ENCODE measurements at places on chromosomes 16 and 17.

DNA sequence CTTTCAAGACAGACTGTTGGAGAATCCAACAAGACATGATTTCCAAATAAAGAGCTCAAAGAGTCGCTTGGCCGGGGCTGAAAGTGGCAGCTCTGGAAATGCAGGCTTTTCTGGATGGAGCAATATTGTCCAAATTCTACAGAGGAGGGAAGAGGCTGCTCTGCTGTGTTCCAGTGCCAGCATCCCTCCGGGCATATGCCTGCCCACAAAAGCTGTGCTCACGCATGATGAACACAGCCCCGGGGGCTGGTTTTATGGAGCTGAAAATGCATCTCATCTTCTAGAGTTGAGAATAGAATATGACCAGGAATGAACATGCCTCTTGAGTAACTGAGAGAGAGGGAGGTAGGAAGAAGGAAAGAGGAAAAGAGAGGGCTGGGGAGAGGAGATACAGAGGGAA lies 74.7 kb upstream of the TOX3 start:
- DNase-seq: no peak

- DNase-seq: peak; percentile 15
Measured at GRCh38 chr16:87006789-87007745, 310.1 kb downstream of the C16orf95 start.

- DNase-seq: no peak
Measured at GRCh38 chr17:55351226-55351625, 70.4 kb downstream of the MMD start.

- DNase-seq: no peak
Measured at GRCh38 chr17:49624896-49625295, 49.2 kb downstream of the NXPH3 start.

DNA sequence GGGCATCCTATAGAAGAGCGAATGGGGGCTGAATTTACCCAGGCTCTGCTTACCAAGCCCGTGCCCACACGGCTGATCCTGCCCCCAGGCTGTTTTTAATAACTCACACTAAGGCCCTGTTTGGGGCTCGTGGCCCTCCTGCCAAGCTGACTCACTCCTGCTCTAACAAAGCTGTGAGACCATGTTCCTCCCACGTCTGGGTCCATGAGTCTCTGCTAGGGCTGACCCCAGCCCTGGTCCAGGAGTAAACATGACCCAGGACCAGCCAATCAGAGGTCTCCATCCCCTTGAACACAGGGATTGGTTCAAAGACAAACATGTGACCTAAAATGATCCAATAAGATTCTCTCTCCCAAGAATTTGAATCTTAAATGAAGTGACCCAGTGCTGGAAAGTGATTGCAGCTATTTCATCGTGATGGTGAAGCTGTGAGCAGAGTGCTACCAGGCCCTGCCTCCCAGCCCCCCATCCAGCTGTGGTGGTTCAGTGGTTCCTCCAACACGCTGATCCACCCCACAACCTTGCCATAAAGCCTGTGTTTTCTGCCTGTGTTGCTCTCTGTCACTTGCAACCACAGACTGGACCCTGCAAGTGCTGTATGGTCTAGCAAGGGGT lies 57.2 kb downstream of the C16orf82 start:
- DNase-seq: no peak

- no peak for DNase-seq
Measured at GRCh38 chr16:55592306-55592705, 25.8 kb downstream of the CAPNS2 start.

DNA sequence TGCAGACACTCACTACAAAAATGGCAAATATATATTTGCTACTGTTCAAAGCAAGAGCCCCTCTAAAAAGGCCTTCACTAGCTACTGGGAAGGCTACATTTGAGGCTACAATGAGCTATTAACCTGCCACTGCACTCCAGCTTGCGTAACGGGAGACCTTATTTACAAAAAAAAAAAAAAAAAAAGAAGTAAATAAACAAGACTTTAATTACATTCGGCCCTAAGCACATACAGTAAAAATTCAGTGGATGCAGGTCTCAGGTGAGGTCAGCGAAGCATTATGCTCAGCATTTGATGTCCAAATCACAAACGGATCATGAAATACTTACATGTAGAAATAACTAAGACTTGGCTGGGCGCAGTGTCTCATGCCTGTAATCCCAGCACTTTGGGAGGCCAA lies 26.7 kb upstream of the LCMT1 start:
- no peak for DNase-seq

- DNase-seq: peak; percentile 99
Measured at GRCh38 chr17:78933959-78934568, 8.9 kb upstream of the TIMP2 start.

DNA sequence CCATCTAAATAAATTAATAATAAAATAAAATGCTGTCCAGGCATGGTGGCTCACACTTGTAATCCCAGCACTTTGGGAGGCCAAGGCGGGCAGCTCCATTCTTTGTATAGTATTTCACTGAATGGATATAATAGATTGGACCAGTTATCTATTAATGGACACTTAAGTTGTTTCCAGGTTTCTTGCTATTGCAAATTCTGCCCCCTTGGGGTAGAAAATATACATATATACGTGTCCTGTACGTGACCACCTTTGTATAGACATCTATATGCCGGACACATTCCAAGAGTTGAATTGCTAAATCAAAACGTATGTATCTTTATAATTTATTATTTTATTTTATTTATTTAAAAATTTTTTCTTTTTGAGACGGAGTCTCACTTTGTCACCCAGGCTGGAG lies 3.9 kb upstream of the EXOC7 start:
- DNase-seq: peak; percentile 55

DNA sequence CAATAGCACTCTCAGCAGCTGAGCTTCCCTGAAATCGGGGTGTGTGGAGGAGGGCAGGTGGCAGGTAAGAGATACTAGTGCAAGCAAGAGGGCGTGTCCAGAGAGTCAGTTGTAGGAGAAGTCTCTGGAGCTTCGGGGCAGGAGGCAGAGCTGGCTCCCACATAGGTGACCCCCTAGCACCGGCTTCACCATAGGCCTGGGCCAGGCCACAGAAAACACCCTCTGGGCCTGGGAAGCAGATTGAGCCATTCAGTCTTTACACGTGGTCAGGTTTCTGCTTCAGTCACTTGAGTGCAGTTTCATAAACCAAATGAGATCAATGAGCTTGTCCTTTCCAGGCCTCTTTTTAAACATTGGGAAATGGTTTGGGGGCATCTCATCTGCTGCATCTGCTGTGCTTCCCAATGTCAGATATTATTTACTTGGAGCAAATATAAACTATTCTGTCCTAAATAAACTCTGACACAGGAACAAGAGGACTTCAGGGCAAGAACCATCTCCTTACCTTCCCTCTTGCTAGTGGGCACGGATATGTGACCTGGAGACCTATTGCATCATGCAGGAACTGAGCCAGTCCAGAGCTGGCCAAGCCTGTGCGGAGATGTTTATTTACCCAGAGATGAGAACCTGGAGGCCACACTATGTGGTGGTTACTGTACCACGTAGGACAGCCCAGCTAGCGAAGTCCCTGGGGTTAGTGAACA lies 16.1 kb downstream of the CCR7 start:
- DNase-seq: no peak

GRCh38 chr17:69042308-69042707 lies 18.4 kb downstream of the ABCA9 start:
- no peak for DNase-seq

- no peak for DNase-seq
Measured at GRCh38 chr16:26863931-26864330, 202.8 kb upstream of the C16orf82 start.

DNA sequence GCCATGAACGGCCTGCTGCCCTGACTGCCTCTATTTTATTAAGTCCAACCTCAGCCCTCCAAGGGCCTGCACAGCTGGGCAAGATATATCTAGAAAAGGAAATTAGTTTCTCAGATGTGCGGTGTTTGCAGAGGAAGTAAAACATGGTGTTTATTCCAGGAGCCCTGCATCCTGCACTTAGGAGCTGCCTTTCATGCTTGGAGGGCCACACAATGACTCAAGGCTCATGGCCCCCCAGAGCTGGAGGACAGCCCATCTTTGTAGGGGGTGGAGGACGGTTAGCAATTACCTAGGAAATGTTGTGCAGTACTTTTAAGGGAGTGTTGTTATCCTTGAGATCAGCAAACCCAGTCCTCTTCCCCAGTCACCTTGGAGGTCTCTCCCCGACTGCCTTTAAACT lies 80.5 kb downstream of the COPRS start:
- no peak for DNase-seq

DNA sequence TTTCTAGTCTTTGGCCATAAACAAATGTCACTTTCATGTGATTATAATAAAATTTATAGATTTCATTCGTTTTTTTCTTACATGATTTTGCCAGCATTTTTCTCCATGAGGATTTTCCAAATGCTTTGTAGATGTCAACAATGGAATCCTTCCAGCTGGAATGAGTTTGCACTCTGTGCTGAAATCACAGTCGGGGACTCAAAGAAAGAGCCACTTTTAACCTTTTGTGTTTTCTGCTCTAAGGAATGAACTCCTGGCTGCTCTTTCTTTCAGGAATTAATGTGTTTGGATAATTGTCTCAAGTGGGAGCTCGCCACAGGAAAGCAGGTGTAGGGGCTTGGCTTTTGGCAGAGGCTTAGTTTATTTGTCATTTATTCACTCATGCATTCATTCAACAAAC lies 372.3 kb upstream of the SALL1 start:
- no peak for DNase-seq

DNA sequence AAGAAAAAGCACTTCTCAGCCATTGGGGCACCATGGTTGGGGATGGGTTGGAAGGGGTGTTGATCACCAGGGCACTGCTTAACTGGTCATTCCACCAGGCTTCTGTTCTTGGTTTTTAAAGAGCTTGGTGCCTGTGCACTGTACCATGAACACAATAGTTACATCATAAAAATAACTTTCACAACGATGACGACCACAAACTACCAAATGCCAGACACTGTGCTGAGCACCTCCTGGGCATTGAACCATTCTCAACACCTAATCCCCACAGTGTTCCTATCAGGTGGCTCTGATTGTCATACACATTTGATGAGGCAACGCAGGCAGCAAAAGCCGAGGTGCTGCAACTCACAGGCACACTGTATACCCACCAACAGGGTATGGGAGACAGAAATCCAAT lies 208.0 kb downstream of the FOXL1 start:
- DNase-seq: no peak

GRCh38 chr16:3718019-3718391 lies 681 bp upstream of the TRAP1 start:
- DNase-seq: no peak
